ENCODE measurements at places on chromosomes 5 and 9.
A peak's percentile ranks its signal among the peaks of the same experiment; 100 is the strongest.

DNA sequence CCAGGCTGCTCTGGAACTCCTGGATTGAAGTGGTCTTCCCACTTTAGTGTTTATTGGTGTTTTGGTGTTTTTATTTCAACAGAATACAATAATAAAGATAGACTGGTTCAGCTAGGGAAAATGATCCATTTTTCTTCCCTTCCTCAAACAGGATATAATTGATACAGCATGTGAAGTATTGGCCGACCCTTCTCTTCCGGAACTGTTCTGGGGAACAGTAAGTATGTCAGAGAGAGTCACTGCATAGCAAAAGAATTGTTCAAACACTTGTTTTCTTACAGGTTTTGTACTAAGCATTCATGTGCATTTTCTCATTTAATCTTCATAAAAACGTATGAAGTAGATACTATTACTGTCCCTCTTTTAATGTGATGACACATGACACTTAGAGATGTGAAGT, 31.6 kb downstream of the NUP188 start:
- no peak for DNase-seq

- DNase-seq: no peak
Observed at GRCh38 chr5:98935206-98935605, 6.4 kb upstream of the CHD1 start.

- no peak for DNase-seq
Observed at GRCh38 chr5:138716456-138716924, 36.7 kb upstream of the CTNNA1 start.

DNA sequence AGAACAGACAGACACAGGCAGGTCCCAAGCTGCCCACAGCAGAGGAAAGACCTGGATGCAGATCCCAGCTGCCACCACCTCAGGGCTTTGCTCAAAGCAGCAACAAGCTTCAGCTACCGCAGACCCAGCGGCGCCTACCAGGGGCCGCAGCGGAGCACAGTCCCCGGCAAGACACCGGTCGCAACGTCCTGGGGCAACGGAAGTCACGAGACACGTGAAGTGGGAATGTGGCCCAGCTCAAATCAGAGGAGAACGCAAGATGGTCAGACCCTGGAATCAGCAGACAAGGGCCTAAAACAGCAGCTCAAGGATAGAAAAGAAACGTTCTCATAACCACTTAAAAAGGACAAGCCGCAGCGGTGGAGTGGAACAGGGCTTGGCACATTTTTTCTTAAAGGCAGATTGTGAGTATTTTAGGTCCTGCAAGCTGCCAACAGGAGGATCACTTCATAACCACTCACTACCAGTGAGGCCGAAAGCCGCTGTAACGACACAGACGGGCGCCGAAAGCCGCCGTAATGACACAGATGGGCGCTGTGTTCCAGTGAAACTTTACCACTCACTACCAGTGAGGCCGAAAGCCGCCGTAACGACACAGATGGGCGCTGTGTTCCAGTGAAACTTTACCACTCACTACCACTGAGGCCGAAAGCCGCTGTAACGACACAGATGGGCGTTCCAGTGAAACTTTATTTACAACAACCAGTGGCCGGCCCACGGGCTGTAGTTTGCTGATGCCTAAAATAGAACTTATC, 21.7 kb downstream of the SLC9A3 start:
- DNase-seq: no peak

DNA sequence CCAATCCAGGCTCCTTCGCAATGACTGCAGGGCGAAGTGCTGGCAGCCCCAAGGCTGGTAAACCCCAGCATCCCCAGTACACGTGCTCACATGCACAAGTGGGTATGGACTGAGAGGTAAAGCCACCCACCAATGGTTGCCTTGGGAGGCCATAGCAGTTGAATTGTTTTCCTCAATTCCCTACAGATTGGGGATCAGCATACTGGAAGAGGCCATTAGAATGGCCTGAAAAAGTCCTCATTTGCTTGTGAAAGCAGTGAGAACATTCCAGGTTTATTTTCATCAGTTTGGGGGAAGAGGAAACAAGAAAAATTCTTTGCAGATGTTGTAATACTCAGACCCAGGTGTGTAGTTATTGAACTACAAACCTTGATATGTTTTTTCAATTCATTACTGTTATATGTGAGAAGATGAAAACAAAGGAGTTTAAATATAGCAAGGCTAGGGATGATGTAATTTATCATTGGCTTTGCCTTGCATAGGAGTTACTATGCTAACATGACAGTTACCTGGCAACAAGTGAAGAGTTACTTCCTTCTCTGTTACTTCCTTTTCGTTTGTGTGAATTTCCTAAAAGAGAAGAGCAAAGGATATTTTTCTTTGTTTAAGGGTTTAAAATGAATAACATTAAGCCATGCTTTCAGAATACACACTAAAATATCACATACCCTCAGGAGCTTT, 36.4 kb downstream of the MTMR12 start:
- DNase-seq: no peak

DNA sequence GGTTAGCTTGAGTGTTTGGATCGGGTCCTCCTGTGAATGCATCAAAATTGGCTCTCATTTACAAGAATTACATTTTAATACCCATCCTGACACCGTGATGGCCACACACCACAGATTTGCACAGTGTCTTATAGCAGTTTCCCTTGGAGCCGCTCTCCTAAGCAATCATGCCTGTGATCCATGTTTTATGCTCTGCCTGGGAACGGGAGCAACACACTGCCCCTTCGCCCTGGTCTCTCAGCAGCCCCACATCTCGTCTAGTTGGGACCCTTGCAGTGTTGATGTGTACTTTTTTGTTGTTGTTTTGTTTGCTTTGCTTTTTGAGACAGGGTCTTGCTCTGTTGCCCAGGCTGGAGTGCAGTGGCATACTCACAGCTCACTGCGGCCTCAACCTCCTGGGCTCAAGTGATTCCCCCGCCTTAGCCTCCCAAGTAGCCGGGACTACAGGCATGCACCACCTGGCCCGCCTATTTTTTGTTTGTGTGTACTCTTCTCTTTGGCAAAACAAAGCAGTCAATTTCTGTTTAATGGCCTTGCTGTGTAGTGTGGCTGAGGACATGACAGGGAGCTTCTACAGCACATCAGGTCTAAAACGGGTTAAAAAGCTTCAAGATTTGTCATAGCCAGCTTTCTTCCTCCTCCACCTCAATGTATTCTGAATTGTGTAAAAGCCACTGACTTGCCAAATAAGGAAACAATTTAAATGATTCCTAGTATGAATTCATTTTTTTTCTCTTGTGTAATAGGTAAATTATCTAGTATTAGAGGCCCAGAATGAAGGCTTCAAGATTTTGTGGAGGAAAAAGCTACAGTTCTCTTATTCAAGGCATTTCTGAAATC, 101.6 kb upstream of the TBCA start:
- no peak for DNase-seq

DNA sequence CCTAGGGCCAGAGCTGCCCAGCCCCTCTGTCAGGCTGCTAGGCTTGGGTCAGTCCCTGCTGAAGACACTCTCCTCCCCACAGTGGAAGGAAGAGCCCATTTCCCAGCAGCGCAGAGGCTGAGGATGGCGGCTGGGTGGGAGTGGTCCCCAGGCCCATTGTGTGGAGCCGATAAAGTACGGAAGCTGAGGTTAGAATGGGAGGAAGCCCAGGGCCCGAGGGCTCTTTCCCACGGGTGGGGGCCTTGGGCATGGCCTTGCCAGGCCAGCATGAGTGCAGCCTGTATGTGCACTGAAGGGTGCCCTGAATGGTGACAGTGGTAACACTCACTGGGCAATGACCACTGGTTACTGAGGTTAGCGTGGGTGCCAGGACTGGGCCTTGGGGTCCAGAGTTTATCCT, 125.9 kb downstream of the RGS3 start:
- no peak for DNase-seq

- no peak for DNase-seq
Observed at GRCh38 chr9:97480749-97481148, 20.7 kb upstream of the TMOD1 start.

DNA sequence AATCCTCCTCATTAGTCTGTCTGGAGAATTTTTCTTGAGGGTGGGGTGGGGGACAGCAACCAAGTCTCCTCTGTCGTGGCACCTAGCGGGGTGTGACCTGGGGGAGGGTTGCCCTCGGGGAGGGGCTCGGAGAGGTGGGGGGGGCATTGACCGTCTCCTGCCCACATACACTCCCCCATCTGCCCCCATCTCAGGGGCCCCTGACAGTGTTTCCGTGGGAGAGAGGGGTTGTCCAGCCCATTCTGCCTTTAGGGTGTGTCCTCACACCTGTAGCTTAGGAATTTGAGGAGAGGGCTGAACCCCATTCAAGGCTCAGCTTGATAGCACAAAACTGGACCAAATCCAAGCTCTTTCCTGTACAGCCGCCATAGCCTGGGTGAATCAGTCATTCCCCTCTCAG, 5.9 kb upstream of the CXXC5 start:
- DNase-seq: no peak

- DNase-seq: no peak
Observed at GRCh38 chr5:42583322-42583721, 160.1 kb downstream of the GHR start.

DNA sequence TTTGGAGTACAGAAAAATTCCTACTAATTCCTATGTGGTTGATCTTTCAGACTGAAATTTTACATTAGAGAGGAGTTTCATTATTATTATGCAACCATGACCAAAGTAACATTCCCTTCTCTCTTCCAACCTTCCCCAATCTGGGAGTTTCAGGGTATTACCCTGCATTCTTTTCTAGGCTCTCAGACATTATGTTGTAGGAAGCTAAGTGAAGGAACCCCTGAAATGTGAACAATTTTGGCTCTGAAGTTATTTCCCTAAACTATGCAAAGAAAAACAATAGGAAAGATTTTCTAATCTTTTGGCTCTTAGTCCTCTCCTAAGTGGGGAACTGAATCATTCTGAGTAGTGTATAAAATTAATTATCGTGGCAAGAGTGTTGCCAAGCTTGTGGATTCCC, 63.3 kb upstream of the ZFAND5 start:
- no peak for DNase-seq

DNA sequence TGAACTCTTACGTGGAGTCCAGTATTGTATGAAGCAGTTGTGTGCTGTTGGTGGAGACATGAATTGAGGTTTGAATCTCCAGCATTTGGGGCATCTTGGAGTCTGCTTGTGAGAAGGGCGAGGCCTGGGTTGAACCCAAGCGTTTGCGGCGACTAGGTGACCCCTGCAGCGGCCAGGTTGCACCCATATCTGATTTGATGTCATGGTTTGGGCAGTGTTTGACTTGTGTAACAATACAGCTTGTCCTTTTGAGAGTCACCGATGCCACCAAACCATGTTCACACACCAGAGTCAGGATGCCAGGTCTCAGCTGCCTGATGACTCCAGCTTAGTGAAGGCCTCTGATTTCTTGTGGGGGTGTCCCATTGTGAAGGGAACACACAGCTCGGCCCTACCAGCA, 2.1 kb downstream of the TRAF2 start:
- no peak for DNase-seq

- no peak for DNase-seq
Observed at GRCh38 chr9:72656021-72656420, 134.6 kb downstream of the TMC1 start.

- no peak for DNase-seq
Observed at GRCh38 chr5:5505815-5506214, 83.3 kb downstream of the ICE1 start.

GRCh38 chr9:105637787-105638395, 24.4 kb upstream of the TAL2 start:
- DNase-seq: no peak

- DNase-seq: no peak
Observed at GRCh38 chr9:87494970-87495471, 2.6 kb upstream of the DAPK1 start.

GRCh38 chr5:163342306-163342705, 95.1 kb upstream of the CCNG1 start:
- DNase-seq: no peak

DNA sequence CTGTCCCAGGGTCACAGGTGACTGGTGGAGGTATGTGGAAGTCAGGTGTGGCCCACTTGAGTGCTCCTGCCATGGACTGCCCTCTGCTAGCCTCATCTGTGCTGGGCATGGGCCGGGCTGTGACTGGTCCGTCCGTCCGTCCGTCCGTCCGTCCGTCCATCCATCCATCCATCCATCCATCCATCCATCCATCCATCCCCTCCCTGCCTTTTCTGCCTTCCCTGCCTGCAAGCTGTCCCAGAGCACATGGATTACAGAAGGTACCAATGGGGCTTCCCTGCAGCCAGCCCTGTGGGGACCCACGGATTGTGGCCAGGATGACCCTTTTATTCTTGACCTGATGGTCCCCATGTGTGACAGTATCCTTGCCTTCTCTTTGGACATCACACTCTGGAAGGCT, 92.5 kb downstream of the MACROH2A1 start:
- no peak for DNase-seq

GRCh38 chr9:135062254-135062653, 25.2 kb upstream of the OLFM1 start:
- no peak for DNase-seq

DNA sequence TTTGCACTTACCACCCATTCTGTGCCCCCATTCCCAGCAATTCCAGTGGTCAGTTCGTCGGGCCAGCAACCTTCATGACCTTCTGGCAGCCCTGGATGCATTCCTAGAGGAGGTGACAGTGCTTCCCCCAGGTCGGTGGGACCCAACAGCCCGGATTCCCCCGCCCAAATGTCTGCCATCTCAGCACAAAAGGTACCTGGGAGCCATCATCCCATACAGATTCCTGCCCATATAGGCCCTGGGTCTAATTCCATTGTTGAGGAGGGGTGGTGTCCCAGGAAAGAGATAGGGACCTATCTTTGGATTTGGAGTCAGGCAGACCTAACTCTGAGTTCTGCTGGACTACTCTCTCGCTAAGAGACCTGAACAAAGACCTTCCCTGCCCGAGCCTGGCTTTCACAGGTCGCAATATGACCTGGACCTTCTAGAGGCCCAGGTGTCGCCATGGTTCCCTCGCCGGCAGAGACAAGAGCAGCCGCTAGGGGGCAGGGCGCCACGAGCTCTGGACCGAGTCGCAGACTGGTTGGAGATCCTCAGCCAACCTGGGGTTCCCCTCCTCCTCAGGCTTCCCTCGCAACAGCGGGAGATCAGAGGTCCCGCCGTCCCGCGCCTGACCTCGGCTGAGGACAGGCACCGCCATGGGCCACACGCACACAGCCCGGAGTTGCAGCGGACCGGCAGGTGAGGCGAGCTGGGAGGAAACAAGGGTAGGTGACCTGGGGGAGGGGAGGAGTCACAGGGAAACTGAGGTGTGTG, 3.1 kb downstream of the SLC4A9 start:
- DNase-seq: peak; percentile 70

Data from stimulated activated CD8-positive, alpha-beta memory T cell treated with anti-CD3 and anti-CD28 coated beads, Interleukin-7, amount 100 ng/mL, for 48 hours (primary cell).